HS-27A (cell line): ENCODE measurements at places on chromosomes 12 and 14.

DNA sequence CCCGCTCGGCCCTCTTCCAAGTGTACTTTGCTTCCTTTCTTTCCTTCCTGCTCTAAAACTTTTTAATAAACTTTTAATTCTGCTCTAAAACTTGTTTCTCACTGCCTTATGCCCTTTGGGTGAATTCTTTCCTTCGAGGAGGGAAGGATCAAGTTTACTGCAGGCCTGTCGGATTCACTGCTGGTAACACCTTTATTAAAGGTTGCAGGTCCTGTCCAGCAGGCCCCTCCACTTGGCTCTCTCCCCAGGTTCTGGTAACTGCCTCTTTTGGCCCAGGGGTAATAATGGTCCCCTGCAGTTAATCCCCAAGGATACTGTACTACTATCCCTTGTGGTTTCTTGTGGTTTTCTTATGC, 152.7 kb upstream of the EEA1 start:
- DNase-seq = no peak

GRCh38 chr12:95277139-95277538, 59.5 kb downstream of the VEZT start:
- DNase-seq = no peak

DNA sequence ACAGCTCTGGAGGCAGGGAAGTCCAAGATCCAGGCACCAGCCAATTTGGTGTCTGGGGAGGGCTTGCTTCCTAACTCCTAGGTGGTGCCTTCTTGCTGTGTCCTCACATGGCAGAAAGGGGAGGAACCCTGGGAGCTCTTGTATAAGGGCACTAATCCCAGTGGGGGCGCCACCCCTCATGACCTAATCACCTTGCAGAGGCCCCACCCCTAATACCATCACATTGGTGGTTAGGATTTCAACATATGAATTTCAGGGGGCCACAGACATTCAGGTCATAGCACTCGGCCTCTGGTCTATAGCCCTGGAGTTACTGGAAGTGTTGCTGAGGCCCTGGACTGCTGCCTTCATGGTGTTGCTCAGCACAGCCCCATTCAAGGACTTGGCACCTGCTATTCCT, 14.6 kb downstream of the PSMD9 start:
- no peak for DNase-seq

GRCh38 chr12:70854881-70855568, 65.5 kb downstream of the PTPRR start:
- no peak for DNase-seq

DNA sequence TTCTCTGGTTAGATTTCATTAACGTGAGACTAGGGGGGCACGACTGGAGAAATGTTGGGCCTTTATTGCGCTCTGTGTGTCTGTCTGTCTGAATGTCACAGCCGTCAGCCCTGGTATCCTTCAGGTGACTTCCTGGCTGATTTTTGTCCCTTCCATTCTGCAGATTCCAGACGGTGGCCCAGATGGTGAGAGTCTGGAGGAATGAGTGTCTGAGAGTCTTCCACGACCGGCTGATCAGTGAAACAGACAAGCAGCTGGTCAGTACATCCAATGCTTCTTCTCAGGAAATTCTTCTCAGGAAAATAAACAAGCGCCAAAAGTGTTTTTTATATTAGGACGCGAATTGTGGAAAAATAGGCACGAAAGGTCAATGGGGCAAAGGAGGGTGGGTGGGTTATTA, 93.5 kb downstream of the CCDC92 start:
- no peak for DNase-seq

DNA sequence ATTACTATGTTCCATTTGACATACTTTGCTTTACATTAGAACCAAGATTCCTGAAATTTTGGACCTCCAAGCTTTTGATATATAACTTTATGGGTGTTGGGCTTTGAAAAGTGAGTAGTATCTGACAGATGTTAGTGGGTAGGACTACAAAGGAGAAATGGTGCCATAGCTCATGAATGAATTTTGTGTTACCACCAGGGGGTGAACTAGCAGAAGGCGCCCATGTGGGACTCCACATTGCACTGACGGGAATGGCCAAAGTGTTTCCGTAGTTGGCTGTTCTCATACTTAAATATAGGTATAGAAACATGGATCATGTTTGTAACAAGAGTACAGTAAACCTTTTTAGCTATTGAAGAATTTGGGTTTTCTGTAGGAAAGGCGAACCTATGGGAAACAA, 337.5 kb downstream of the FLRT2 start:
- peak; percentile 7 for DNase-seq

DNA sequence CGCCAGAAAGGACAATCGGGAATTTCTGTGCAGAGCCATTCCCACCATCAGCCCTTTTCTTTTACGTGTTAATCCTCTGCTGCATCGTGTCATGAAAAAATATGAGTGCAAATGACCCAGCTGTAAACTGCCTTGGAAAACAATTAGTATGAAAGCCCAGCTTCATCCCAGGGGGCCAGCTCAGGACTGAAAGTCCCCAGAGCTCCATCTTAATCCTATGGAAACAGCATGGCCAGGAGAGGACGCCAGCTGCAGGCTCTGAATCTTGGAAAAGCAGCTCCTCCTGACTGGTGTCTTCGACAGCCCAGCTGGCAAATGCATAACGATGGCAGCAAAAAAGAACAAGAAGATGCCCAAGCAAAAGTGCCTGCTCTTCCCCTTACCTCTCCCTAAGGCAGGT, 191.5 kb downstream of the NTF3 start:
- DNase-seq = no peak

DNA sequence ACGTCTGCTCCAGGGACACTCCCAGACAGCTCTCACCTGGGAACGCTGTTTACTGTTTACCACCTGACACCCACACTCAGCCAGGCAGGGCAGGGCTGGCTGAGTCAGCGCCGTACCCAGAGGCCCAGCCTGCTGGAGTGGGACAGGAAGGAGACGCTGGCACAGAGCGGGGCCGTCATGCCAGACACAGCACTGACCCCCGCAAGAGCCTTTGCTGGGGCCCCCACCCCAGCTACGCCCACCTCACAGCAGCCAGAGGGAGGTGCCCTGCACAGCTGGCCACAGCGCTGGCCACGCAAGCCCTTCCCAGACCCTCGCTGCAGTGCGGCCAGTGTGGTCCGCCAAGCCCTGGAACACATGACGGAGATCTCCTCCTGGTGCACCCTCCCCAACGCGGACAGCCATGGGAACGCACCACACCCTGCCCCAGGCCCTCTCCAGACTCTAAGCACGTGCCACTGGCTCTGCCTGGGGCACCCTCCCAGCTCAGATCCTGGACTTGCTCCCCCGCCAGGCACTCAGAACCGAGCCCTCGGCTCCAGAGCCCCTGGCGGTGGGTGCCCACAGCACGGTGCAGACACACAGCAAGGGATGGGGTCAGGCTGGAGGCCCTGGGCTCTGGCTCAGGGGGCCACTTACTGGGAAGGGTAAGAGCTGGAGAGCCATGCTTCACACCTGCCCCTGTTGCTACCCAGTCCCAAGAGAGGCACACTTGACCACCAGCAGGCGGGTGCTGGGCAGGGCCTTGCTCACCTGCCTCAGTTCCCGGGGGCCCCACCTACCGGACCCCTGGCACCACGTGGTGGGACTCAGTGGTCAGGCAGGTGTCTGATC, 5.7 kb downstream of the AHNAK2 start:
- DNase-seq = no peak

DNA sequence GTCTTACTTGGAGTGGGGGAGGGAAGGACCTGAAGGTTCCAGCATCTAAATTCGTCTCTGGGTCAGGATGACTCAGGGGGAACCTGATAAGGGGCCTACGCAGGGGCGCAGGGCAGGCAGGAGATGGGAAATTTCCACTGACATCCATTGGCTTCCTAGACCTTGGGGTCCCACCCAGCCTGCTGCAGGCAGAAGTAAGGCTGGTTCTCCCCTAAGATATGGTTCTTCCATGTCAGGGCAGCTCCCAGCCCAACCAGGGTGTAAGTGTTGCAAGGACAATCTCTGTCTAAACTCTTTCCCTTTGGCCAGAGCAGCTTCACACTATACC, 2.1 kb upstream of the NDRG2 start:
- no peak for DNase-seq

GRCh38 chr14:33413381-33413780, 474.7 kb downstream of the NPAS3 start:
- DNase-seq = no peak

- peak; percentile 58 for DNase-seq
Measured at GRCh38 chr12:1184402-1184801, 193.4 kb downstream of the ERC1 start.

DNA sequence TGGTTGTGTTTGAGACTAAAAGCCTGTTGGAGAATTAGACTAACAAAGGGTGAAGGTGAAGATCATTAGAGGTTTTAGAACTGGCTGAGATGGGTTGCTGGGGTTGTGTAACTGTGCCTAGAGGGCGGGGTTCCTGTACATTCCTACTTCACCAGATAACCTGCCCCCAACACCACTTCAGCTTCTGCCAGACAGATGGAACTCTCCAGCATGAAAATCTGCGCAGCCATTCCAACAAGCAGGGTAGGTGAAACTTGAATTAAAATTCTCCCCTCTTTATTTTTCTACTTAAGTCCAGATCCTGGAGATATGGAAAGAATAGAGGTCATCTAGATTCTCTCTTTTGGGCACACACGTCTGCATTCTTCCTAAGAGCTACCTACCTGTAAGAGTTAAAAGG, 6.0 kb downstream of the FOXG1 start:
- no peak for DNase-seq

GRCh38 chr14:64673316-64673715, 30.9 kb upstream of the PLEKHG3 start:
- DNase-seq = no peak

- no peak for DNase-seq
Measured at GRCh38 chr12:14567351-14568162, at the start of gene PLBD1. PLBD1 (minus strand) TSS chr12:14567883; CDS start chr12:14567696, 187 bp downstream.

GRCh38 chr14:36316131-36316530, 4.3 kb downstream of the MBIP start:
- no peak for DNase-seq

GRCh38 chr14:69117020-69117767, 35.7 kb downstream of the DCAF5 start:
- no peak for DNase-seq

- no peak for DNase-seq
Measured at GRCh38 chr14:35292770-35293561, 784 bp downstream of the PSMA6 start.
